ENCODE measurements at places on chromosomes 7 and 10. TPM values are rescaled to one million over a fixed set of nuclear protein-coding genes. Genes with fewer than 3 reads are reported as not detected.

DNA sequence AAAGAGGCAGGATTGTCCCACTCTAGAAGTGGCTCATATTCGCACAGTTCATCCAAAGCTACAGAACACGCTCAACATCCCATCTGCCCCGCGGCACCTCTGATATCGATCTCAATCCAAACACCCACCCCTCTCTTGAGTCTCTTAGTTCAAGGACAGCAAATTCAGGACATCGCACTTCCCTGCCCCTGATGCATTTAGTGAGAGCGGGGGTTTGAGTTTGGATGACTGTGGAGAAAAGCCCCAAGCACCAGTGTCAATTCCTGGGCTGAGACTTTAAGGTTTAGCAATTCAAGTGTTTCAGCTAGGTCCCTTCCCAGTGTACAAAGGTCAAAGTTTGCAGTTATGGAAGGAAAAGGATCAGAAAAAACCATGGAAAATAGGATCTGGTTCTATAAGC lies 166.2 kb downstream of the LYZL1 start:
- no peak for DNase-seq

DNA sequence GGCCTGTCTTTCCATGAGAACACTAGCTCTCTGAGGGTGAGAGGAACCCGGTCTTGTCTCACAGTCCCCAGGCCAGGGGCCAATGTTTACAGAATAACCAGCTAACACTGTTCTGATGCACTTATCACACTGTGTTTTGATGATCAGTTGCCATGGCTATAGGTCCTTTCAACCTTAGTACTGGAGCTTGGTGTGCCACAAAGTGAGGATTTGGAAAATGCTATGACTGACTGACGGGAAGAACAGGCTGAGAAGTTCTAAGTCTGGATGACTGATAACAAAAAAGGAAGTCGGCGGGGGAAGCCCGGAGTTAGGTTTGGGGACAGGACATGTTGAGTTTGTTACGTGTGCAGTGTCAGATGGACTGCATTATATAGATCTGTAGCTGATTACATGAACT lies 141.8 kb downstream of the CTTNBP2 start:
- no peak for DNase-seq

- no peak for DNase-seq
Measured at GRCh38 chr10:1368842-1369171, 312.6 kb downstream of the WDR37 start.

GRCh38 chr10:69315100-69315542 lies 36.8 kb downstream of the HK1 start:
- DNase-seq = no peak

GRCh38 chr7:110119883-110120581 lies 970.9 kb upstream of the LRRN3 start:
- DNase-seq = no peak

GRCh38 chr7:127629268-127629854 lies 11.4 kb upstream of the PAX4 start:
- DNase-seq = no peak

- no peak for DNase-seq
Measured at GRCh38 chr10:72663971-72664370, 28.0 kb upstream of the MCU start.

DNA sequence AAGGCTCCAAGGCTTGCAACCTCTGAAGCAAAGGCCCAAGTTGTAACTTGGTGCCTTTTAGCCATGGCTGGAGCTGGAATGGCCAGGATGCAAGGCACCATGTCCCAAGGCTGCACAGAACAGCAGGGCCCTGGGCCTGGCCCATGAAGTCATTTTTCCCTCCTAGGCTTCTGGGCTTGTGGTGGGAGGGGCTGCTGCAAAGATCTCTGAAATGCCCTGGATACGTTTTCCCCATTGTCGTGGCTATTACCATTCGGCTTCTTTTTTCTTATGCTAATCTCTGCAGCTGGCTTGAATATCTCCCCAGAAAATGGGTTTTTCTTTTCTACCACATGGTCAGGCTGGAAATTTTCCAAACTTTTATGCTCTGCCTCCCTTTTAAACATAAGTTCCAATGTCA lies 234.2 kb downstream of the CDK14 start:
- DNase-seq = no peak

Gene OR6B1
- polyA plus RNA-seq = not detected

Gene FOXP2
- 7.9 TPM for polyA plus RNA-seq
